Left ventricle myocardium inferior (tissue), 1 donor: ENCODE measurements at places on chromosomes 12 and 14. TPM values are rescaled to one million over a fixed set of nuclear protein-coding genes. Genes with fewer than 3 reads are reported as not detected.

CISTR gene
- total RNA-seq = 2.1 TPM

DNA sequence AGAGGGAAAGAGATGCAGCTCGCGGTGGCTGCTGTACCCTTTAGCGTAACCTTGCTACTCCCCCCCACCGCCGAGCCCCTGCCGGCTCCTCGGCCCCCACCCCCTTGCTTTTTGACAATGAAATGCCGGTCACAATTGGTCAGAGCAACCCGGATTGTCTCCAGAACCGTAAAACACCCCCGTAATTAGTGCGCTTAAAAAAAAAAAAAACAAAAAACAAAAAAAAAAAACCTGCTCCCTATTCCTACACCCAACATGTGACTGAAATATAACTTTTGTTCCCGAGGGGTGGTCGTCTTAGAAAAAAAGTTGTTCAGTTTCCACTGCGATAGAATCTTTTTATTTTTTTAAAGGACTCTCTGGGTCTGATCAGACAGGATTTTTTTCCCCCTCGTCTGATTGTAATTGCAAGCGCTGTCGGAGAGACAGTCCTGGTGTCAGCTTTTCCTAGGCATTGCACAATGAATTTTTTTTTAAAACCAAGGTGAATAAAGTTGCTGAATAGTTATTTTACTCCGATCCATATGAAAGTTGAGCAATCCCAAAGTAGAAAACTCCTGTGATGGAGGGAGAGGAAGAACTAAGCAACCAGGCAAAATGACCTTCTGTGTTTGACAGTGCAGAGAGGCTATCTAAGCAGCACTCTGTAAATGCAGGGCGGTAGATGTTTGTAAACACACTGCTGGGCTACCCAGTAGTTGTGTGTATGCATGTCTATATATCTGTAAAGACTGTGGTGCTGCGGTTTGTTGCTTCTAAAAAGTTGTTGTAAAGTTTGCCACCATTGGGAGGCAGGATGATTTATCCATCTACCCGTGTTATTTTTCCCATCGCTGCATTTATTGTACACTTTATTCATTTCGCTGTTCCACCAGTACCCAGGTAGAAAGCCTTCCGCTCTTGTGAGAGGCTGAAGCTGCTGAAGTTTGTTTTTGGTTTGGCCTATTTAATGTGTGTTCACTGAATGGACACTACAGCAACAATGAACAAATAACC, 1.1 kb downstream of the ETV6 start:
- no peak for DNase-seq

GRCh38 chr12:55850401-55850800, 7.7 kb upstream of the MMP19 start:
- DNase-seq = no peak

DNA sequence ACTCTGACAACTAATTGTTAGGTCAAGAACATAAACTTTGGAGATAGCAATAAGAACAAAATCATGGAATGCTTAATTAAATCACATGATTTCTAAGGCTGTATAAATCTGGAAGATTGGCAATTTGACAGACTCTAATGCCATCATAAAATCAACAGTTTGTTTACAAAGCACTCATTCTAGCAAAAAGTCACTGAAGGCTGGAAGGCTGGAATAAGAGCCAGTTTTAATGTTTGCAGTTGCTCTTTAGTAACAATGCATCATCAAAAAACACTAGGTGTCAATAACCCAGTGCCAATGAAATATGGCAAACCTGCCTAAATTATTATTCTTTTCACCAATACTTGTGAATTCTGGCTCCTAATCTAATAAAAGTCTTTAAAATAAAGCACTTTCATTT, 65.0 kb downstream of the NUMB start:
- no peak for DNase-seq
